ENCODE measurements at places on chromosomes 7 and 10. TPM values are rescaled to one million over a fixed set of nuclear protein-coding genes. Genes with fewer than 3 reads are reported as not detected.
A peak's percentile ranks its signal among the peaks of the same experiment; 100 is the strongest.

Gene LHPP
- total RNA-seq: 8.1 TPM

Gene EIF5AL1
- total RNA-seq: 0.45 TPM

Gene SKIDA1
- 0.02 TPM for total RNA-seq

Gene PHKG1
- 2.8 TPM for total RNA-seq

Gene CPVL
- total RNA-seq: not detected

Gene KCP
- 0.17 TPM for total RNA-seq

Gene H2BK1
- total RNA-seq: 0.83 TPM

Gene EN2
- total RNA-seq: not detected

DNA sequence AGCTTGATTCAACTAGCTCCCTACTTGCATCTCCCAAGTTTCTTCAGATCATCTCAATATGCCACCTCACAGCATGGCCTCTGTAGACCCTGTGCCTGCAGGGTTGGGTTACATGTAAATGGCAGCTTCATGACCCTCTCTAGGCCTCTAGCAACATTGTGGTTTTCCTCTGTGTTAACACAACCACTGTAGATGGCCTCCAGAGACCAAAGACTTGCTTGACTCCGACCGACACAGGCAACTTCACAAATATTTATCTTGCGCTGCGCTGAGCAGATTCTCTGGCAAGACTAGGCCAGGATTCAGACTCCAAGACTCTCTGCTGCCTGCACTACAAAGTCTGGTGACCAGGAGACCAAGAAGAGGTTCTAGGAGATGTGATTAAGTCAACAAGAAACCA lies 75.9 kb downstream of the CNOT4 start:
- no peak for DNase-seq

DNA sequence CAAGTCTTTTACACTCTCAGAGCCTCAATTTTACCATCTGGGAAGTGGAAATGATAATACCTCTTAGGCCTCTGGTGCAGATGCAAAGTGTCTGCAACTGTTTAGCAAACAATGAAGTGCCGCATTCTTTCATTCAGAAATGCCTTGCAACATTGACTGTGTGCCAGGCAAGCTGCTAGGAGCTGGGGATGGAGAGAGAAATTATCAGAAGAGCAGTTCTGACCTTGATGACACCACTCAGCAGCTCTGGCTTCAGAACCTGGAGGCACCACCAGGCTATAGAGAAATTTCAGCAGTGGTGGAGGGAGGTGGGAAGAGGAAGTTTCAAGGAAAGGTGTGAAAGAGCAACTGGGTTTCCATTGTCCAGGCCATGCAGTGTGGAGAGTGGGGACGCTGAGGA lies 78.1 kb upstream of the HABP2 start:
- DNase-seq: no peak

- no peak for DNase-seq
Observed at GRCh38 chr7:88089561-88089960, 130.3 kb downstream of the SRI start.

DNA sequence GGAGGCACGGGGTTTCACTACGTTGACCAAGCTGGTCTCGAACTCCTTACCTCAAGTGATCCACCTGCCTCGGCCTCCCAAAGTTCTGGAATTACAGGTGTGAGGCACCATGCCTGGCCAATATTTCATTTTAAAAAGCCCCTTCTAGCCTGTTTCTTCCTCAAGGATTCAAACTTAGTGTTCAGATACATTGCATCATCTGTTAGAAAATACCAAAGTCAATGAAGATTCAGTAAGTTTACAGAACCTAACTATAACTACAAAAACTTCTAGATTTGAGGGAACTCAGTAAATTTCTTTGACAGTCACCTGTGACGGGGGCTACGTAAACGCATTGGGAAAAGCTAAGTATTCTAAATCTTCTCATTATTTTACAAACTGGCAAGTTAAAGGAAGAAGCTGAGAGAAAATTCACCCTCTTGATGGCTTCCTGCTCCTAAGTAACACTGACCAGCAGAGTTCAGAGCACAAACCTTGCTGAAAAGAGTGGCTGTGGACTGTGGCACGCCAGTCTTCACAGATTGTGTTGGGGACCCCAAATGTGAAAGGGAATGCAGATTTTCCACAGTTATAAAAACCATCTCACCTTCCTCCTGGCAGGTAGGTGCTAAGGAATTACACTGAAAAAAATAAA lies 162.2 kb downstream of the PKD1L1 start:
- no peak for DNase-seq

GRCh38 chr10:69772933-69773704 lies 28.6 kb upstream of the COL13A1 start:
- DNase-seq: no peak

GRCh38 chr7:156927571-156928405 lies 21.7 kb upstream of the NOM1 start:
- no peak for DNase-seq

- DNase-seq: no peak
Observed at GRCh38 chr7:15104411-15105092, 202.0 kb upstream of the DGKB start.

GRCh38 chr7:116432527-116432916 lies 67.0 kb upstream of the CAV2 start:
- DNase-seq: no peak

DNA sequence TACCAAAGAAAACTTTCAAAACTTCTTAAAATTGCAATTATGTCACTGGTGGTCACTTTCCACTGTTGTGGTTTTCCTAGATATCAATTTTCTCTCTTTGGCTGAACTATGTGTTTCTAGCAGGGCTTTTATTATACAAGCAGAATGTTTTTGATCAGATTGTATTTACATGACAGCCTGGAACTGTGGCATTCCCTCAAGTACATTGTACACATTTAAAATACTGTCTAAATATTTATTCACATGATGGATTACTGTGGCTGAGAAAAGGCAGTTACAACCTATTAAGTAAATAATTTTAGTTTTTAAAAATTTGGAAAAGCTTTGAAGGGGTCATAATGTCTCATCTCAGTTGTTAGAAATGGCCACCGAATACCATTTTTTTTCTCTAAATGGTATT lies 231.9 kb upstream of the PPP1R3A start:
- DNase-seq: no peak

DNA sequence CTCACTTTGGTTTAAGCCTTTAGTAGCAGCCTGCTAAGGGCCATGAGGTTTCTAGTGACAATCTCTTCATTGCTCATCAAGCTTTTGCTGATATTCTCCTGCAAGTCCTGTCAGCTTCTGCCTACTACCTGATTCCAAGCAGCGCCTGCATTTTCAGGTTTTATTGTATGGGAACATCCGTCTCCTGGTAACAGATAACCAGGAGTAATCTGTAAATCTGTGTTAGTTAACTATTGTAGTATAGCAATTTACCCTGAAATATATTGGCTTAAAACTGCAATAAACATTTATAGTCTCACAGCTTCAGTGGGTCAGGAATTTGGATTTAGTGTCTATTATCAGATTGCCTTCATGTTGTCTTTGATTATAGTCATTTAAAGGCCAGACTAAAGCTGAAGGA lies 94.0 kb downstream of the MLLT10 start:
- DNase-seq: peak; percentile 46

DNA sequence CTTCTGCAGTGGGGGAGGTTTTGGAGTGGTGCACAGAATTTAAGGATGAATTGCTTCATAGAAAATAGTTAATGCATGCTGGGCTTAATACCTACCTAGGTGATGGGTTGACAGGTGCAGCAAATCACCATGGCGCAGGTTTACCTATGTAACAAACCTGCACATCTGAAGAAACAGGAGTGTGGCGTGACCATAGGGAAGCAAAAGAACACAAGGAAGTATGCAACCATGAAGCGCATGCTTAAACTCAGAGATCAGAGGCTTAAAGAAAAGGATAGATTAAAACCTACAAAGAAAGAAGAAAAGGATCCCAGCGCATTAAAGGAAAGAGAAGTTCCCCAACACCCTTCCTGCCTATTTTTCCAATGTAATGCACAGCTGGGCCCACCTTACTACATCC lies 22.0 kb downstream of the CCDC126 start:
- no peak for DNase-seq

- DNase-seq: no peak
Observed at GRCh38 chr7:96486681-96487080, 164.8 kb upstream of the SLC25A13 start.

GRCh38 chr10:132098539-132099388 lies 33.0 kb downstream of the JAKMIP3 start:
- DNase-seq: no peak

DNA sequence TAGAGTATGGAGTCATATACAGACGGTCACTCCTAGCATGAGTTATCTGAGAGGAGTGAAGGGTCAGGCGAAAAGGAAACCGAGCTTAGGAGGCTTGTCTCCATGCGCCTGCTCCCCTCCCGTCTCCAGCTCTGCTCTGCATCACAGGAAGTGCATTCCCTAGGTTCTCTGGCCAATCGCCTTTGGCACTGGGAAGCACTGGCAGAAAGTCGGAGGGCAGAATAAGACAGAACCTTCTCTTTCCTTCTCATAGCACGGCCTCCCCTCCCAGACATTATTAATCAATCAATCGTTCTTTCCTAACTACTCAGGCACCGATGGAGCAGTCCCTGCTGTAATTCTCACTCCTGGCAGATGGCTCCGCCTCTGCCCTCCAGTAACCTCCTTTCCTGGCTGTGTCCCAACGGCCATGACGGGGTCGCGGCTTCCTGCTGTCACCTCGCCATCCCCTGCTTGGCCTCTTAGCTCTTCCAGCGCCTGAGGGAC lies 177.1 kb downstream of the FRMD4A start:
- DNase-seq: no peak

DNA sequence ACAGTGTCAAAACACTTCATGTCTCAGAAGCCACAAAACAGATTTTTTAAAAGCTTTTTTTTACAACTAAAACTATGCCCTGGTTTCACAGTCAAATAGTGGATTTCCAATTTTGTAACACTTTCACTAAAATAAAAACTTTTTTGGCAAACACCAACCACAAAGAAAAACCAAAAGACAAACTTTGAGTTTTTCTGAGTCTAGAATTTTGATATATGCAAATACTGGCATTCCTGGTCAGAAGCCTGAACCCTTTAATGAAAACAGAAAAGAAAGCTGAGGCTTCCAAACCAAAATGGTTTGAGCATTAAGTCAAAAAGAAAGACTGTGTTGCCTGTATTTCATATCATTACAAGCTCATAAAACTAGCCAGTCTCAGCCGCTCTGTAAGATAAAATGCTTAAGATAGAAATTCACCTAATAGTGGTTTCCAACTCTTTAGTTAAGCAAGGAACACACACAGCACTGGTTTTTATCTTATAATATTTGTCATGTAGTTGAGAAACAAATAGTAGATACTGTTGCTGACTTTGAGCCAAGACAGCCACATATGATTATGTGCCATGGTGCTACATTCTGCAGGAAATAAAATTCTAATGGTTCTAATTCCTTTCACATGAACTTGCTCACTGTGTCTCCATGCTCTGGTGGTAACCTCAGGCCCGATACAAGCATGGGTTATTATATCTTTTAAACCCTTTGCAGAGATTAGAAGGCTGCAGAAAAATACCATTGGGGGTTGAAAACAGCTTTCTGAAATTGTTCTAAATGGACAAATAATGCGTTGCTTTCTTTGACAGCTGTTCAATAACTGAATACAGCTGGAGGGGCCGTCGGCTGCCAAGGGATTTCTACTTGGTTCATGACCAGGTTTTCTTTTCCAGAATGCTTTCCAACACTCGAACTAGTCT lies 49.4 kb downstream of the FAM171A1 start:
- DNase-seq: no peak

DNA sequence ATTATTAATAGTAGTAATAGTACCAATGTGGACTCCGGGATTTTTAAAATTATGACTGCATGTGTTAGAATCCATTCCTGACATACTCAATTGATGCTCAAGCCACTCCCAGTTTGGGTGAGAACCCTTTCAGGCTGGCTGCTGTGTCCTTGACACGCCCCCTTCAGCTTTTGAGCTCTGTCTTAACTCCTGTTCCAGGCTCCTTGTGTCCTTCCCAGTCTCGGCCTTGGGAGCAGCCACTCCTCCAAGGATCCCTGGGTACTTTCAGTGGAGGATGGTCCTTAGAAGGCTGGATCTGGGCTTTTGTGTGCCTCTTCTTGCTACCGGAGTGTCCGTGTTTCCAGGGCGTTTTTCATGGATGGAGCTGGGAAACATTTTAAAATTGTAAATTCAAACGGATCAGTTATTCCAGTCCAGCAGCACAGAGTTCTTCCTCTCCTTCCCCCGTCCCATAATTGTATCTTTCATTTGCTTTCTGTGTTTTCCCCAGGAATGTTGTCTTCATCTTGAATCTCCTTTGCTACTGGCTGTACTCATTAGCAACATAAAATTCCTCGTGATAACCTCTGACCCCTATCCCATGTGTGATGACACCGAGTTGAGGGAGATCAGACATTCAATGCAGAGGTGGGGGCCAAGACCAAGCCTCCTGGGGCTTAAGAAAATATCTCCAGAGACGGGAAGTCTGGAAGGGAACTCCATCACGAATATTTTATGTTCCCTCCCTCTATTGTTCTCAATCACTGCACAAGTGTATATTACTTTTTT lies 40.0 kb upstream of the PFKFB3 start:
- peak; percentile 64 for DNase-seq

DNA sequence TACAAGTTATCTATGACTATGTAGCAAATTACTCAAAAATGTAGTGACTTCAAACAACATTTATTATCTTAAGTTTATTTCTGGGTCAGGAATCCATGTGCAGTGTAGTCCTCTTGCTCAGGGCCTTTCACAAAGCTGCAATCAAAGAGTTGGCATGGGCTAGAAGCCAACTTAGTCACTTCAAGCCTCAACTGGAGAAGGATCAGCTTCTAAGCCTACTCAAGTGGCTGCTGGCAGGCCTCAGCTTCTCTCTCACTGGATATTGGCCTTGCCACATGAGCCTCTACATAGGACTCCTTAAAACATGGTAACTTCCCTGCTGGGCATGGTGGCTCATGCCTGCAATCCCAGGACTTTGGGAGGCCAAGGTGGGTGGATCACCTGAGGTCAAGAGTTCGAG lies 5.0 kb upstream of the NFE2L3 start:
- DNase-seq: no peak

DNA sequence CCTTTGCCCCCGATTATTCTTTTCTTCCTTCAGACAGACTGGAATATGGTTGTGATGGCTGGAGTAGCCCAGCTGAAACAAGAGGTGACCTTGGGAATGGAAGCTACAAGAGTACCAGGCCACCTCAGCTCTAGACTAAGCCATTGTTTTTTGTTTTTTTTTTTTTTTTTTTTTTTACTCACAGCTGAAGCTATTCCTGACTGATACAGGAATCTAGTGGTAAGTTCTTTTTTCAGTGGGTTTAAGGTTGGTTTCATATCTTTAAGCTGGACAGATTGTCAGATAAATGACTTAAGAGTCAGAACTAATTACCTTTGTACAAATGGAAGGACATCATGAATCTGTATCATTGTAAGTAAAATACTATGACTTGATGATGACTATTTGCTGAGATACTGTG lies 30.2 kb upstream of the PTPN12 start:
- DNase-seq: no peak

GRCh38 chr10:73858013-73858708 lies 16.2 kb downstream of the CAMK2G start:
- DNase-seq: no peak

All from activated CD4-positive, alpha-beta T cell treated with anti-CD3 and anti-CD28 coated beads, Interleukin-2, amount 10 ng/mL, durations not matched to agents 24 days and 14 days (primary cell).